Activated CD4-positive, alpha-beta T cell treated with anti-CD3 and anti-CD28 coated beads, Interleukin-2, Interleukin-4, amounts not matched to agents 100 ng/mL and 50 ng/mL, durations not matched to agents 16 hours and 8 hours (primary cell): ENCODE measurements at places on chromosomes 1 and 21.

- DNase-seq, result no peak
Measured at GRCh38 chr1:162367073-162367472, 9.6 kb downstream of the SPATA46 start.

DNA sequence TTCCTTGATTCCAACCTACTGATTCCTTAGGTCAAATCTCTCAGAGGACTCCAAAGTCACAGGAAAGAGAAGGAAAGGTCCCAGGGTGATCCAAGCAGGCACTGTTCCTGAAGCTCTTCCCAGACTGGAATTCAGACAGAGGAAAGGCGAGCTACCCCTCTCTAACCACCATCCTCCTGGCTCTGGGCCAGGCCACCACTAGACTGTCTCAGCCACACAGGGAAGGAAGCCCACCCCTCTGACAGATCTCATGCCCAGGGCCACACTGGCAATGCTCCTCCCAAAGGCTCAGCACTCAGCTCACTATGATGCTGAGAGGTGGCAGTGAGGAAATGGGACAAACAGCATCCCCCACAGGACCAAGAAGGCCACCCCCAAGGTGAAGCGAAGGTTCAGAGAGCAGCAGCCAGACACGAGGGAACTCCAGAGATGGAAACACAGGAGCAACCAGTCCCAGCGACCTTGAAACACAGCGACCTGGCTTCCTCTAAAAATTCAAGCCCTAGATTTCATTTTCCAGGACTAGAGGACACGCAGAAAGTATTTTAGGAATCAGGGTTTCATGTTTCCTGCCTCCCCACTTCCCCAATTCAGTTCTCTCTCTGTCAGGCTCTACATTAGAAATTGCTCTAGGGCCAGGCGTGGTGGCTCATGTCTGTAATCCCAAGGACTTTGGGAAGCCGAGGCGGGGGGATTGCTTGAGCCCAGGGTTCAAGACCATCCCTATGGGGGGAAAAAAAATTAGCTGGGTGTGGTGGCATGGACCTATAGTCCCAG, 18.8 kb downstream of the PIK3C2B start:
- DNase-seq, result no peak

DNA sequence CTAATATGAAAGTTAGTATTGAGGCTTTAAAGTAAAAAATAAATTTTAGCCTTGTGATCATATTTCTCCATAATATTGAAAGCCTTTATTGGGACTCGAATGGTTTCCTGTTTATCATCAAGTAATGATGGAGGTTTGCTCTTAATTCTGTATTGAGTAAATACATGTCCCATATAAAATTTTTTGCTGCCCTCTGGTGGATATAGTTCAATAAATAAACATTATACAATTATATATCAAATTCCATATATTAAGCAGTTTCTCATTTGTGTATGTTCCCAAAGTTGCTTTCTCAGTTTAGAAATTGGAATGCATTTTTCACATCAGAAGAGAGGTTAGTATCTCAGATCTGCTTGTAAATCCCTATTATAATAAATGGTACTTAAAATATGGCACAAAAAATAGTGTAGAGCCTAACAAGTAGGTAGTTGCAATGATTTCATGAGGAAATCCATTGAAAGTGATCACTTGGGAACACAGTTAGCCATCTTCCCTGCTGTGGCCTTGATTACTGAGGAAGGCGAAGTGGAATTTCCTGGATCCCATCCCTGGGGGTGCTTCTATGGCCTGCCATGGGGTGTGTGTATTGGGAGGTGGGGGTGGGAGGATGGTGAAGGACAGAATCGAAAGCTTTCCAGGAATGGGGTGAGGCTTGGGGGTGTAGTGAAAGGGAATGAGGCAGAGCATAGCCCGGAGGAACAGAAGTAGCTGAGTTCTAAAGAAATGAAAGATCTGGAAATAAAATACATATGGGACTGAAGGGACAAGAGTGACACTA, 84.1 kb upstream of the C21orf91 start:
- peak; percentile 31 for DNase-seq

DNA sequence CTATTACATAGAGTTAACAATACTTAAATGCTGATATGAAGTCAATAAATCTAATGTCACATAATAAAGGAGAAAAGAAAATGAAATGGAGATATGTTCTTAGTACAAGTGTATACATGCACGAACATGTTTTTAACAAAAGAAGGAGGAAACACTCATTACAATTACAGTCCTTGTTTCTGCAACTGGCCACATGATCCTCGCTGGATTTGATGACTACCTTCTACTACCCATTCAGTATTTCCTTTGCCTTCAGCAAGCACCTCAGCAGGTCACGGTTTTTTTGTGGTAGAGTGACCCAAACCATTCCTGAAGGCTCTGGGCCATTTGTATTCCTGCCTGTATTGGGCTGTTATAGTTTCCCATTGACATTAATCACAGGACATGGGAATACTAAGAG, 172.8 kb upstream of the CXADR start:
- no peak for DNase-seq

- DNase-seq, result no peak
Measured at GRCh38 chr1:79617777-79618176, 611.2 kb upstream of the ADGRL4 start.

DNA sequence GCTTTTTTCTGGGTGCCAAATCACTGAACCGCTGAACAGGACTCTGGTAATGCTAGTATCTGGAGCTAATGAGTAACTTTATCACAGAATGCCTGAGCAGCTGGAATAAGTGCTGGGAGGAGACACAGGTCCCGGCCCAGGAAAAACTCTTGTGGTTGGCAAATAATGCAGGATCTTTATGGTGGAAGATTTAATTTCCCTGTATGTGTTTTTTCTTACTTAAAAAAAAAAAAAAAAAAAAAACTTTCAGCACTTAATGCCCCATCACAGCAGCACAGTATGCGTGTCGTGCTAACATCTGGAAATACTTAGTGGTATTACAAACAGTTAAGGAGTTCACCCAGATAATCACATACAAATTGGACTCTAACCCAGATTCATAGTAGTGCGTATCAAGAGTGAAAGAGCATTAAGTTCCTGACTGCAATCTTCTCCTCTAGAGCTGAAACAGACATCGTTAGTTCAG, 220.7 kb downstream of the TOMM20 start:
- no peak for DNase-seq

- peak; percentile 69 for DNase-seq
Measured at GRCh38 chr1:24384251-24385090, 29.1 kb downstream of the STPG1 start.

- DNase-seq, result no peak
Measured at GRCh38 chr1:24294228-24294672, 24.9 kb upstream of the GRHL3 start.

DNA sequence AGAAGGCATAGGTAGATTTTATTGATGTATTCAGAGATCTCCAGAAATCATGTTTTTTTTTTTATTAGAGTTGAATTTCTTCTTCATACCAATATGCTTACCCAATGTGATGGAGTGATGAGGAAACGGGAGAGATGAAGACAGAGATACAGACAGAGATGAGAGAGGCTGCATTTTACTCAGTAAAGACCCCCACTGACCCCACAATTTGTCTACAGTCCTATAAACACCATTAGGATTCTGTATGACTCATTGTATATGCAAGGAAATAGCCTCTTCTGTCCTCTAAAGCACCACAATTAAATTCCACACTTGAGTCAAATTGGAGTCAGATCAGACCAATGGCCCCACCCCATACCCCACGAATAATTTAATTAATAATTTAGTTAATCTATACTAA, 44.0 kb downstream of the RUNX1 start:
- DNase-seq, result no peak

DNA sequence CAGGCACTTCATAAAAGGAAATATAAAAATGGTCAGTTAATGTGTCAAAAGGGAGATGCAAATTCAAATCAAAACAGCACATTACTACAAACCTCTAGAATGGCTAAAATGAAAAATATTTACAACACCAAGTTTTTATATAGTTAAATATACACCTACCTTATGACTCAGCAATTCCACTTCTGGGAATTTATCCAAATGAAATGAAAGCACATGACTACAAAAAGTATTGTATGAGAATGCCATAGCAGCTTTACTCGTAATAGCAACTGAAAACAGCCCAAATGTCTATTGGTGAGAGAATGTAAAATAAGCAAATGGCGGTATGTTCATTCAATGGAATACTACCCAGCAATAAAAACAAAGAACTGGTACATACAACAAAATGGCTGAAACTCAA, 175.8 kb upstream of the SPAG17 start:
- DNase-seq, result no peak

DNA sequence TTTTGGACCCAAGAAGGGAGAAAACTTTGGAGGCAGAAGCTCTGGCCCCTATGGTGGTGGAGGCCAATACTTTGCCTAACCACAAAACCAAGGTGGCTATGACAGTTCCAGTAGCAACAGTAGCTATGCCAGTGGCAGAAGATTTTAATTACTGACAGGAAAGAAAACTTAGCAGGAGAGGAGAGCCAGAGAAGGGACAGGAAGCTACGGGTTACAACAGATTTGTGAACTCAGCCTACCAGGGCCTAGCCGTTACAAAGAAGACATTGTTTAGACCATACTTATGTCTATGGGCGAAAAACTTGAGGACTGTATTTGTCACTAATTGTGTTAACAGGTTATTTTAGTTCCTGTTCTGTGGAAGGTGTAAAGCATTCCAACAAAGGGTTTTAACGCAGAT, 10.4 kb upstream of the ACOT11 start:
- DNase-seq, result no peak

GRCh38 chr1:25003457-25004190, 73.5 kb upstream of the RUNX3 start:
- no peak for DNase-seq

GRCh38 chr1:25031966-25032667, 102.0 kb upstream of the RUNX3 start:
- DNase-seq, result peak; percentile 44
